Jurkat, Clone E6-1 (cell line): ENCODE measurements at places on chromosomes 16 and 17.

- DNase-seq: no peak
Observed at GRCh38 chr16:14302031-14302398, 230.9 kb downstream of the MRTFB start.

DNA sequence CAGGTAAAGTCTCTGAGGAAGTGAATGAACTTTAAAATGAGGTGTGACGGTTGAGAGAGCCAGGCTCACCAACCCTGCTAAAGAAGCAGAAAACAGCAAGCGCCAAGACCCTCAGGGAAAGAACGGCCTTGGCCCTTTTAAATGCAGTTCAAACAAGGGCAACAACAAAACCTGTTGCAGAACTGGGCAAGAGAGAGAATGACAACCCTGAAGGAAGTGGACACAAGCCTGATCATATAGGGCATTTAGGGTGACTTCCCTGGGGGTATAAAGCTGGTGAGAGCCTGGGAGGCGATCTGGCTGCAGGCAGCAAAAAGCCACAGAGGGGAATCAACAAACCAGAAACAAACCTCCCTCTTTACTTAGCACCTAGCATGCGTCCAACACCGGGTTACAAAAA lies 1.0 kb downstream of the CPPED1 start:
- DNase-seq: no peak

DNA sequence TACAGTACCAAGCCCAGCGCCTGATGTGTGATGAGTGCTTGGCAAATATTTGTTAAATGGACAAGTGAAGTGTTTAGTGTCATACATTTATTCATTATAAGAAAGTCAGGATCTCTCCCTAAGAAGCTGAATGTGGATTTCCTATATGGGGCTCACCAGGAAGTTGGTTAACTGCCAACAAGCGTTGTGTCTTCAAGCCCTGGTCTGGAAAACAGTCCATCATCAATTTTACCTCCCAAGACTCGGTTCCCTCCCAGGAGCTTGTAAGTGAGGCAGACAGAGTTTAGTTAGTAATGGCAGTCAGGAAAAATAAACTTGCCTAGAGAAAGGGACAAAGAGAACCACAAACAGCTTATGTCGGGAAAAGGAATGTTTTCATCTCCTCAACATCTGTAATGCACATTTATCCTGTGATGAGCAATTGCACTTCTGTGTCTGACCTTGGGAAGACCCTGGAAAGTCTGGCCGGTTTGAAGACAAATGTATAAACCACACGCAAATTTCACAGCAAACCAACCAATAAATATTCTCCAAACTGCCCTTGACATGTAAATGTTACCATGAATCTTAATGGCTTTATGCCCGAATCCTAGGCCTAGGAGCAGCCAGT lies 28.3 kb downstream of the C16orf95 start:
- no peak for DNase-seq

DNA sequence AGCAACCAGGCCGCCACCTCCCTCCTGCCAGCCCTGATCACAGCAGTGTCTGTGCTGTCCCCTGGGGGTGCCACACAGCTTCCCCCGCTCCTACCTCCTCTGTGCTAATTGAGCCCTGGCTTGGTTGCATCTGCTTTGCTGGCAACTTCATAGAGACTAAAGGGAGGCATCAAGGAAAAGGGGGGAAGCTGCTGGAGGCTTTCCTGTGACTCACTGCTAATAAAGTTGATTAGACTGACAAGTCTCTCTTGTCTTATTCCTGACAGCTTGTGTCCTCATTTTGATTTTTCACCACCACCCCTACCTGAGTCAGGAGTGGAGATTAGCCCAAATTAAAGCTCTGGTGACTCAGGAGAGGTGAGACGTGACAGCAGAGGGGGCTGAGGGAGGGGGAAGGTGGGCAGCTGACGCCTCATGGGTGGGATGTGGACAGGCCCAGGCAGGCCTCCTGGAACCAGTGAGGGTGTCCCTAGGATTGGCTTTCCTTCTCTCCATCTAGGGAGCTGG lies 310.0 kb downstream of the CBLN1 start:
- DNase-seq: no peak

GRCh38 chr17:39988206-39988810 lies 7.7 kb downstream of the PSMD3 start:
- no peak for DNase-seq

DNA sequence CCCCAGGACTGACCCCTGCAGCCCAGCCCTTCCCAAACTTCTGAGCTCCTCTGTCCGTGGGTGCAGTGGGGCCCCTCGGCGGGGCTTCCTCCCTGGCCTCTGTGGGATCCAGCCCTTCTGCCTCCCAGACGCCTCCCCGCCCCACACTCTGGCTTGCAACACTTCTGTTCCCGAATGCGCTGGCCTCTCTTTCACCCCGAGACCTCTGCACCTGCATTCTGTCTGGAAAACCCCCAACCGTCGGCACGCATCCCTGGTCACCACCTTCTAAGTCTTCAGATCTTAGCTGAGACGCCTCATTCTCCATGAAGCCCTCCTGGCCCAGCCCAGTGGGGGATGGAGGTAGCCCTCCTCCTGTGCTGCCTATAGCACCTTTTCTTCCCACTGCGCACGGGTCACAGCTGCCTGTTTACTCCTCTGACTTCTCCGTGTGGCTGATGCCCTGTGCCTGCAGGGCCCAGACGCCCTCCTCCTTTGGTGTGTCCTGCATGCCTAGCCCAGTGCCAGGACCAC lies 26.4 kb downstream of the TMEM235 start:
- DNase-seq: no peak

GRCh38 chr17:49624896-49625295 lies 49.2 kb downstream of the NXPH3 start:
- no peak for DNase-seq

DNA sequence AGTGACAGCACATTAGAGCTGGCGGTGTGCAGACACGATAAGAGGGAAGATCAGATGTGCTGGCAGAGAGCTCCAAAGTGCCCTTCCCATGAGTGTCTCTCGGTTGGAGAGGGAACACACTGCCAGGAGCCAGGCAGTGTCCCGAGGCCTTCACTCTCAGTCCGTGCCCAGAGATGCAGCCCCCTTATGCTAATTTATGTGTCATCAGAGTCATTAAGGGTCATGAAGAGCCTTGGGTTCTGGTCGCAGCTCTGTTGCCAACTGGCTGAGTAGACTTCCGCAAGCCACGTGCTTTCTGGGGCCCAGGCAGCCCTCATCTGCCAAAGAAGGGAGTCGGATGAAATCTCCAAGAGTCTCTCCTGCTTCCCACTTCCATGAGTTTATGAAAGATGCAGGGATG lies 232.5 kb downstream of the MSI2 start:
- DNase-seq: no peak

- no peak for DNase-seq
Observed at GRCh38 chr16:46882304-46882939, 1.7 kb upstream of the GPT2 start.

DNA sequence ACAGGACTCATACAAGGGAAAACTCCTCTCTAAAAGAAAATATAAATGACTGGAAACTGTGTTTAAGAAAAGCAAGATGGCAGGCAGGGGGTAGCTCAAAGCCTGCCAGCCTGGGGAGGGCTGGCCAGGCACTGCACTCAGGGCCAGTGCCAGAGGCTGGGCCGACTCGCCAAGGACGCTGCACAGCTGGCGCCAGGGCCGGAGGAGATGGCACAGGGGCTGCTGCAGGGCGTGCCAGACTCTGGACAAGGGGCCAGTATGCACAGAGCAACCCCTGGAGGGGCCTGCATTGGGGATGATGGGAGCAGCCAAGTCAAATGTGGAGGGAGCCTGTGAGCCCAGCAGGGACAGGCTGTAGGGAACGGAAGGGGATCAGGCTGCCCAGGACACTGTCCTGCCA lies 4.0 kb downstream of the PKMYT1 start:
- no peak for DNase-seq

DNA sequence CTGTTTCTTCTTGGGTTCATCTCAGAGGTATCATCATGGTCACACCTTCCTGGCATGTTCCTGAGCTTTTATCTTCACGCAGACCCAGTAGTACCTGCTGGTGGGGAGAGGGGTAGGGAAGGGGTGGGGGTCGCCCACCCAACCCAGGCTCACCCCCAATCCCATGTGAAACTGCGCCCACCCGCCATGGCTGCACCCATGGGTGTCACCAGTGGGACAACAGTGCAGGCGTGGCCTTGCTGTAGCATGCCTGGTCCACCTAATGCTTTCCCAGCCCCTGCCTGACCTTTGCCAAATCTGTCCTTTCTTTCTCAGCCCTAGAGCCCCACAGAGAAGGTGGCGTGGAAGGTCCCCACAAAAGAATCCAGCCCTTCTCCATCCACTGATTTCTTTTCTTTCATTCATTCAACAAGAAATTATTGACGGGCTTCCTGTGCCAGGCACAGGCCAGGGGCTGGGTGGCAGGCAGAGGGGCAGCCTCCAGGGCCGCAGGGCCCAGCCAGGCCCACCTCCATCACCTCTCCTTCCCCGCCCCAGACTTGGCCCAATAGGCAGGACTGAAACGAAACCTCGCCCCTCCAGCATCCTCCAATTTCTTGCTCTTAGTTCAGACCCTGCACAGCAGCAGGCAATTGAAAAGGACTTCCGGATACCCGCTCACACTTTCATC lies 79.1 kb upstream of the TNRC6C start:
- no peak for DNase-seq

DNA sequence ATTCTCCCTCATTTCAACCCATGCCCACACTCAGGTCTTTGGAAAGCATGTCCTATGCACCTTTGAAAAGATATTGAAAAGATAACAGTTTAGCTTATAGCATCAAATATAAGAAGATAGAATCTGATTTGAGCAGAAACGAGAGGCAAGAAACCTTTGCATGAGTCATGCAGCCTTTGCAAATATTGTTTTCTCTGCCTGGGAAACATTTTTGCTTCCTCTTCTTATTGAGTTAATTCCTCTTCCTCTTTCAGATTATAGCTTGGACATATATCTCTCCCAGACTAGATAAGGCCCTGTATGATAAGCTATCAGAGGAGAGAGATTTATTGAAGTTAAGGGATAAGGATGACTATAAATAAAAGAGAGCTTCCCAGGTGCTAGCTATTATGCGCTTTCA lies 46.1 kb upstream of the KCNJ2 start:
- DNase-seq: no peak

DNA sequence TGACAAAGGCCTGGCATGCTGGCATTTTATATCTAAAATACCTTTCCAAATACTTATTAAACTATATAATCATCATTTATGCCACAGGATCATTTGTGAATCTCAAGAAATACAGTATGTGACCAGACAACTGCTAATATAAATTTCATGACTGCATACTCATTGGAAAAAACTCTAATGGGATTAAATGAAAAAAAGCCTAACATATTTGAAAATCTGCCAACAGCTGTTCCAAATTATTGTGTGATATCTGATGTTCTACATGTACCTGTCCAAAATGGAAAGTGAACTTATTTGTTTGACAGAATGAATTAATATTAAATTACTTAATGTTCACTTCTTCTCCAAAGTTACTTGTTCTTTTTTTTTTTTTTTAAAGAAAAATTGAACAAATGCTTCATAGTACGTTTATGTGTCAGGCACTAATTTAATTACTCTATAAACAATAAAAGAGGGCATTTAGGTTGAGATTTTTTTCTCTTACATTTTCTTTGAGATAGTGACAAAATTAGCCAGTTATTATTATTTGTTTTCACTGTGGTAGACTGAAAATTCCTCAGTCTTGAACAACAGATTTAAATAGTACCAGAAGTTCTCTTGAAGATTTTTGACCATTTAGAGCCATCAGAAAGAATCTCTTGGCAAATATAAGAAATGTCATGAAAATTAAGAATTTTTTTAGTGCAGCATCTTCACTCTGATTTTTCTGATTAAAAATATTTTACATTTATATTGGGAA lies 114.0 kb downstream of the FTO start:
- DNase-seq: no peak

GRCh38 chr17:36130346-36130745 lies 26.7 kb downstream of the CCL4 start:
- DNase-seq: no peak

DNA sequence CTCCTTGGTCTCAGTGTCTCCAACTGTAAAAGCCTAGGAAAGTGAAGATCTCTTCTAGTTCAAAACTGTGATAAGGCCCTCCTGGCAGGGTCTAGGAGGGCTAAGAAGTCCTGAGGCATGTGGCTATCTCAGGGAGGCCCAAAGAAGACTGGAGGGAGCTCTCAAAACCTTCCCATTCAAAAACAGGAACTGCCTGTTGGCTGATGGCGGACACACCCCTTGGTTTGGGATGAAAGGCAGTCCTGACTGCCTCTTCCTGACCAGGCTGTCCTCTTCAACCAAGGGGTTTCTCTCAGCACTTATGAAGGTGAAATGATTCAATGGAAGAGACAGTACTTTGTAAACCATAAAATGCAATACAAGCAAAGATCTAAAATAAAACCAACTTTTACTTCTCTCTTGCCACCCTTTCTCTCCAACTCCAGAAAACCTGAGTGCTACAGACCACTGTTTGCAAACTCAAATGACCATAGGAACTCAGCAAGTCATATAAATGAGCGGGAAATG lies 4.7 kb downstream of the ZNF764 start:
- no peak for DNase-seq

DNA sequence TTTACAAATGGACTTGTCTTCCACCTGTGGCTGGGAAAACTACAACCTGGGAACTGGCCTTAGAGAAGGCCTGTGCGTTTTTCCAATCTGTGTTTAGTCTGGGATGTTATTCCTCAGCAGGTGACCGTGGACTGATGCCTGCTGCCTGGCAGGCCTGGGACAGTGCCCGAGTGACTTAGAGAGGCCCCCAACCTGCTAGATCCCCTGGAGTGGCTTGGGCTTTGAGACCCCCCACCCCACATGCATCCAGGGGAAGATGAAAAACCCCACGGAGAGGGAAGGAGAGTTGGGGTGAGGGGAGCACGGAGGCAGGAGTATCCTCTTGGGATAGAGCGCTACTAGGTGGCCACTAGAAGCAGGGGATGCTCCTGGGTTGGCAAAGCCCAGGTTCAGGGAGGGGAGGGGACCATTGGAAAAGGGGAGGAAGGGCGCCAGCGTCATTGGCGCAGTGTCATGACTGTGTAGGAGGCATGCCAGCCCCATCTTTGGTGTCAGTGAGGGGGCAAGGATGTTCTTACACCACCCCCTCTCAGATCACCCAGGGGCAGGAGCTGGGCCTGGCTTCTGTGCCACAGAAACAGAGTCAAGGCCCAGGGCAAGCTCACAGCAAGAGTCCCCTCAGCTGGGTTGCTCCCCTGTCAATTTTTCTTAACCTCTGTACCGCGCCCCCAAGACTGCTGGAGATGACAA lies 54.1 kb downstream of the MEAK7 start:
- DNase-seq: no peak

DNA sequence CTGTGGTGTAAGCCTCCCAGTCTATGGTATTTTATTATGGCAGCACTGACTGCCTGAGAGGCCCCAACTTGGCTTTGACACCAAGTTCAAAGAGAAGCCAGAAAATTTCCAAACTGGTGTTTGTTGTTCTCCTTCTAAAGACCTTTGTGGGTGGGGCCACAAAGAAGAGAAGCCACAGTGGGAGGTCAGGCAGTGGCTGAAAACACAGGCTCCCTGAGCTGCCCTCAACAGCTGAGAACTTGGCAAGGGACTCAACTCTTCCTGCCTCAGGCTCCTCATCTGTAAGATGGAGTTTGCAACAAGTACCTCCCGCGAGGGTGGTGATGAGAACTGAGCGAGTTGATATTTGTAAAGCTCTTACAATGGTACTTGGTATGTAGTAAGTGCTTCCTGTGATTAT lies 18.2 kb downstream of the CES5A start:
- no peak for DNase-seq
